ENCODE measurements at places on chromosomes 16 and 17. TPM values are rescaled to one million over a fixed set of nuclear protein-coding genes. Genes with fewer than 3 reads are reported as not detected.

DNA sequence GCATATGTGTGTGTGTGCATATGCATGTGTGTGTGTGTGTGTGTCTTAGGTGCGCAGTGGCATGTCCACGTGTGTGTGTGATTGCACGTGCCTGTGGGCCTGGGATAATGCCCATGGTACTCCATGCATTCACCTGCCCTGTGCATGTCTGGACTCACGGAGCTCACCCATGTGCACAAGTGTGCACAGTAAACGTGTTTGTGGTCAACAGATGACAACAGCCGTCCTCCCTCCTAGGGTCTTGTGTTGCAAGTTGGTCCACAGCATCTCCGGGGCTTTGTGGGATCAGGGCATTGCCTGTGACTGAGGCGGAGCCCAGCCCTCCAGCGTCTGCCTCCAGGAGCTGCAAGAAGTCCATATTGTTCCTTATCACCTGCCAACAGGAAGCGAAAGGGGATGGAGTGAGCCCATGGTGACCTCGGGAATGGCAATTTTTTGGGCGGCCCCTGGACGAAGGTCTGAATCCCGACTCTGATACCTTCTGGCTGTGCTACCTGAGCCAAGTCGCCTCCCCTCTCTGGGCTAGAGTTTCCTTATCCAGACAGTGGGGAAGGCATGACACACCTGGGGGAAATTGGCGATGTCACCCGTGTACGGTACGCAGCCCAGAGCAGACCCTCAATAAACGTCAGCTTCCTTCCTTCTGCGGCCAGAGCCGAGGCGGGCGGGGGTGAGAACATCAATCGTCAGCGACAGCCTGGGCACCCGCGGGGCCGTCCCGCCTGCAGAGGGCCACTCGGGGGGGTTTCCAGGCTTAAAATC, 47.6 kb downstream of the IL21R start:
- DNase-seq, result no peak

DNA sequence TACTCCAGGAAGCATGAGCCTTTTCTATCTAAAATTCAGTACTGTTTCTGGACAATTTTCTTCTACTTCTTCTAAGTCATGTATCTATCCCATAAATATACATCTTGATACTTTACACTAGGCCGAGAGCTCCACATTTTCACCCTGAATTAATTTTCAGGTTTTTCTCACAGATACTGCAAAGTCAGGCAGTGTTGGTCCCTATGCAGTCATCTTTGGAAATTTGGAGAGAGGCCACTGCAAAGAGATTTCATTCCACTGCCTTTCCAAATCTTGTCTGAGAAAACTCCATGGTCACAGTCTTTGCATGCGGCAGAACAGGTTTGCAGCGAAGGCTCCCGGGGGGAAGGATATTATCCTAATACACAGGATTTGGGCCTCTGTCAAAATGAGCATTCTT, 28.2 kb downstream of the DUSP14 start:
- DNase-seq, result peak; percentile 39

DNA sequence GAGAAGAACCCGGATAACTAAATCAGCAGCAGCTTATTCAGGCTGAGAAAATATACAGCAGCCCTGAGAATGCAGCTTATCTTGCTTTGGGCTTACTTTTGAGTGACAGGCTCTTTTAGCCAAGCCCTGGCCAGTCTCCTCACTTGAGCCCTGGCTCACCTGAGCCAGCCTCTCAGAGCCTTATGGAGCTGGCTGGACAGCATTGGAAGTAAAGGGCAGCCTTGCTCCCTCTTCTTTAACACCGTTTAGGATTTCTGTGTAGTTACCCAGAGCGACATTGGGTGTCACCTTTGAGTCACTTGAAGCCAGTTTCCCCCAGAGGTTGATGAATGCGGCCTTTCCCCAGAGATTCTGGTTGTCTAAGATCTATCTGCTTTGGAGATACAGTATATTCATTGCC, 7.7 kb upstream of the NPIPB2 start:
- DNase-seq, result peak; percentile 67

GRCh38 chr16:54284931-54285413, 1.6 kb downstream of the IRX3 start:
- peak; percentile 10 for DNase-seq

- no peak for DNase-seq
Measured at GRCh38 chr16:21197621-21198020, 13.8 kb downstream of the ZP2 start.

GRCh38 chr17:17156511-17156910, 49.6 kb downstream of the PLD6 start:
- DNase-seq, result no peak

DNA sequence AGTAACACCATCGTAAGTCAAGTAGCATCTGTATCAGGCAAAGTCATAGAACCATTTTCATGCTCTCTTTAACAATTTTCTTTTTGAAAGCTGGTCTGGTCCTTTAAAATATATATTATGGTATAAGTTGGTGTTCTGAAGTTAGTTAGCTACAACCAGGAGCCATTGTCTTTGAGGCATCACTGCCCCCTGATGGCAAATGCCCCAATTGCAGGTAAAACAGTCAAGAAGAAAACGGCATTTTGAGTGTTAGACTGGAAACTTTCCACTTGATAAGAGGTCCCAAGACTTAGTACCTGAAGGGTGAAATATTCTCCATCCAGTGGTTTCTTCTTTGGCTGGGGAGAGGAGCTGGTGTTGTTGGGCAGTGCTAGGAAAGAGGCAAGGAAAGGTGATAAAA, 14.1 kb downstream of the TP53 start:
- DNase-seq, result no peak

DNA sequence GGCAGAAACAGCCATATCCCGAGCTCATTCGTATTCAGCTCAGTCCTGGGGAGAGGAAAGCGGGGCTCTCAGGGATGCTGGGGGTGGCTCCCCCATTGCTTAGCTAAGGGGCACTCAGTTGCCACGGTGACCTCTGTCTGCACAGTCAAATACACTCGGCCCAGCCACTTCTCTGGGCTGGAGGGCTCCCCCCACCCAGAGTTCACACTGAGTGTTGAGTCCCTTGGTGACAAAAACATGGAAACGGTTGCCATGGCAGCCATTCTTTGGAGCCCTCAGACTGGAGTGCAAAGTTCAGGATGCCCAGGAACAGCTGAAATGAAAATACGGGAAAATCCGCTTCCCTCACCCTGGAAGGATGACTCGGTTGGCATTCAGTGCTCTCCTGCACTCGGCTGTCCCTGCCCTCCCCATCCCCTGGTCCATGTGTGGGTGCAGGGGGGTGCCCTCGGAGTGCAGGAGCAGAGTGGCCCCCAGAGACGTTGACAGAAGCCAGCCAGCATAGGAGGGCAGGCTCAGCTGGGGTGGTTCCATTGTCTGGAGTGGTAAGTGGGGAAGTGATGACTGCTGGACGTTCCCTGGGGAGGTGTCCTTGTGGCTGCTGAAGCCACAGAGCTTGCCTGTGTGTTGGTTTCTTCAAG, 216.5 kb downstream of the NTN1 start:
- DNase-seq, result no peak

GRCh38 chr16:65445313-65446260, 323.7 kb upstream of the CDH11 start:
- DNase-seq, result no peak

- DNase-seq, result no peak
Measured at GRCh38 chr17:57879437-57880085, 29.7 kb upstream of the MRPS23 start.

DNA sequence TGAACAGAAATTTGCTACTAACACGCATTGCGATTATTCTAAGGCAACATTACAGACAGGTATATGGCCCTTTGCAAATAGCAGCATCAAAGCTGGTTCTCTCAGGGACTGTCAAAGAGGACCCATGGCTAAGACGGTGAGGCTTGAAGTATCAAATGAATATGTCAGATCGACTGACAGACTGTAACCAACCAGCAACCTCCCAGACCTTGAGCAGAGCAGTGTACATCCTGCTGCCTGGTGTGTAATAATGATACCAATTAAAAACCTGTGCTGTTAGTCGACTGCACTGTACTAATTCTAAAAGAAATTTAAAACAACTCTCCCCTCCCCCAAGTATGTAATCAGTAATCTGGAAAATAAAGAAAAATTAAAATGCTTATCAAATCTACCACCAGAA, 35.9 kb upstream of the GHDC start:
- DNase-seq, result no peak

- no peak for DNase-seq
Measured at GRCh38 chr17:34665819-34666763, 86.7 kb downstream of the TMEM132E start.

DNA sequence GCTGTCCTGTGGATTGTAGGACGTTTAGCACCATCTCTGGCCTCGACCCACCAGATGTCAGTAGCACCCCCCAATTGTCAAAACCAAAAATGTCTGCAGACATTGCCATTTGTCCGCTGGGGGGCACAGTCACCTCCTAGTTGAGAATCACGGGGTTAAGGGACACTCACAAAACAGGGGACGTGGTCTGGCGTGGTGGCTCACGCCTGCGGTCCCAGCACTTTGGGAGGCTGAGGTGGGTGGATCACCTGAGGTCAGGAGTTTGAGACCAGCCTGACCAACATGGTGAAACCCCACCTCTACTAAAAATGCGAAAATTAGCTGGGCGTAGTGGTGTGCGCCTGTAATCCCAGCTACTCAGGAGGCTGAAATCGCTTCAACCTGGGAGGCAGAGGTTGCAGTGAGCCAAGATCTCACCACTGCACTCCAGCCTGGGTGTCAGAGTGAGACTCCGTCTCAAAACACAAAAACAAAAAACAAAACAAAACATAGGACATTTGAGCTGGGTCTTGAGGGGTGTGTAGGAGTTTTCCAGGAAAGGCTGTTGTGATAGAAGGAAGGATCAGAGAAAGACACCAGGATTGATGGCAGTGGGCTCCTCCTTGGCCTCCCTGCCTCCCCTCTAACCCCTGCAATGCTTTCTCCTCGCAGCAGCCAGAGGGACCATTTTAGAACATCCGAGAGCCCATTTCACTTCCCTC, 171.8 kb upstream of the GSE1 start:
- DNase-seq, result no peak

DNA sequence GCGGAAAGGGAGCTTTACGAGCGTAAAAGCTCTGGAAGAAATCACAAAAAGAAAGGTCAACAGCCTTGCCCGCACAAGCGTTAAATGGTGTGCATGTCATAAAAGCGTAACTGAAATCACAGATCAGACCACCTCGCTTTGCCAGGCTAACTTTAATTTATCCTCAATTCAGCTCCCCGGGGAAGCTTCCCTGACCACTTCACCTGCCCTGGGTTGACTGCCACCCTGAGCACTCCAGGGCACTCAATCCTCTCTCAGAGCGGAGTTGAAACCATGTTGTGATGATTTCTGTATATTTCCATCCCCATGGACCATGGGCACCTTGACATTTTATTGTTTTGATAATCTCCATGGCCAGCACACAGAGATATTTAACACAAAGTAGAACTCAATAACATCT, 16.1 kb upstream of the NAGS start:
- DNase-seq, result peak; percentile 91

GRCh38 chr17:31508288-31509094, 117.0 kb downstream of the RAB11FIP4 start:
- no peak for DNase-seq

- DNase-seq, result no peak
Measured at GRCh38 chr17:71975331-71975801, 145.5 kb upstream of the SOX9 start.

DNA sequence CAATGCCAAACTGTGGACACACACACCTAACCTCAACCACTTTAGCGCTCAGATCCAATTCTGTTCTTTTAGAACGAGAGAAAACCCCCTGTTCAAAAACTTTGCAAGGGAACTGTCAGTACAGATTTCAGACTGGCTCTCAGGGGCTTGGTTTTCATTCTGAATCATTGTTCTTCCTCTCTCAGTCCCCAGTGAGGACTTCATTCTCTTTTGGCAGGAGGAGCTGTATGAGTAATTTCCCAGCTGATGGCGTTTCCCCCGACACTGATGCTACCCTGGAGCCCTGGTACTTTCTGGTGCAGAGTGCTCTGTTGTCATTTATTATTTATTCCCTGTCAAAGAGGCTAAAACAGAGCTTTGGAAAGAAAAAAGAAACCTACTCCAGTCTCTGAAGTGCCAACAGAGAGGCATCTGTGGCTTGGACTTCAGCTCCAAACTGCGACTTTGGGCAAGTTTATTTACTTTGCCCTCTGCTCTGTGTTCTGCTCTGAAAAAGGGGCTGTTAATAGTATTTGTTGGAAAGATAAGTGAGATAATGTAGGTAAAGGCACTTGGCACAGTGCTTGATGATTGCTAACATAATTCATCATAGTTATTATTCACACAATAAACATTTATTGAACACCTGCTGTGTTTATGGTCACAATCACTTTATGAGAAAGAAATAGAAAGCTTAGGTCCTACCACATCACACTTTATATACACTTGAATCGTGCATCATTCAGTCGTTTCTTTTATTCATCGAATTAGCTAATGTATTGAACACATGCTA, 28.3 kb downstream of the ETV4 start:
- DNase-seq, result no peak

GRCh38 chr16:57852189-57852588, 49.9 kb upstream of the KIFC3 start:
- DNase-seq, result no peak

- peak; percentile 98 for DNase-seq
Measured at GRCh38 chr16:88764913-88765349, 20.1 kb downstream of the PIEZO1 start.

The CD300A gene
- total RNA-seq, result 0.78 TPM

The WFIKKN2 gene
- total RNA-seq, result not detected

The CORO1A gene
- total RNA-seq, result 11.9 TPM

The ADORA2B gene
- total RNA-seq, result not detected

The GP1BA gene
- not detected for total RNA-seq

The KRTAP2-3 gene
- not detected for total RNA-seq

The CHST4 gene
- total RNA-seq, result not detected

The NACA2 gene
- total RNA-seq, result not detected

The KCNAB3 gene
- 3.7 TPM for total RNA-seq

The CRYBA1 gene
- not detected for total RNA-seq
